ENCODE measurements at places on chromosomes 6 and 20.
A peak's percentile ranks its signal among the peaks of the same experiment; 100 is the strongest.

- no peak for DNase-seq
Observed at GRCh38 chr20:11245431-11245830, 571.6 kb upstream of the JAG1 start.

- DNase-seq = no peak
Observed at GRCh38 chr6:170094686-170095272, 196.1 kb downstream of the DLL1 start.

DNA sequence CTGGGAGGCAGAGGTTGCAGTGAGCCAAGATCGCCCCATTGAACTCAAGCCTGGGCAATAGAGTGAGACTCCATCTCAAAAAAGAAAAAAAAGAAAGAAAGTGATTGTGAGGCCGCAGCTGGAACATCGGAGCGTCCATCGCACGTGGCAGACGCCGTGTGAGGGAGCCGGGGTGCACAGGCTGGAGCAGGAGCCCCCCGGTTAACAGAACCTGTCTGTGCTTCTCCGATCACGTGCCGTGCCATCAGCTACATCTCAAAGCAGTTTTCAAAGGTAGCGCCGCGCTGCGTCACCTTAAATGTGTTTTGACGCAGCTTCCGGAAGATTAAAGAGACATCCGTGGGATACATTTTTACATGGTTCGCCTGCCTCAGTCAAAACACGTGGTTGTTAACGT, 138.9 kb downstream of the TAF4 start:
- no peak for DNase-seq

GRCh38 chr6:37979392-37980221, 160.1 kb downstream of the ZFAND3 start:
- DNase-seq = no peak

- no peak for DNase-seq
Observed at GRCh38 chr6:160118620-160119229, 2.9 kb upstream of the SLC22A1 start.

- no peak for DNase-seq
Observed at GRCh38 chr6:147227770-147228320, 23.6 kb downstream of the STXBP5 start.

DNA sequence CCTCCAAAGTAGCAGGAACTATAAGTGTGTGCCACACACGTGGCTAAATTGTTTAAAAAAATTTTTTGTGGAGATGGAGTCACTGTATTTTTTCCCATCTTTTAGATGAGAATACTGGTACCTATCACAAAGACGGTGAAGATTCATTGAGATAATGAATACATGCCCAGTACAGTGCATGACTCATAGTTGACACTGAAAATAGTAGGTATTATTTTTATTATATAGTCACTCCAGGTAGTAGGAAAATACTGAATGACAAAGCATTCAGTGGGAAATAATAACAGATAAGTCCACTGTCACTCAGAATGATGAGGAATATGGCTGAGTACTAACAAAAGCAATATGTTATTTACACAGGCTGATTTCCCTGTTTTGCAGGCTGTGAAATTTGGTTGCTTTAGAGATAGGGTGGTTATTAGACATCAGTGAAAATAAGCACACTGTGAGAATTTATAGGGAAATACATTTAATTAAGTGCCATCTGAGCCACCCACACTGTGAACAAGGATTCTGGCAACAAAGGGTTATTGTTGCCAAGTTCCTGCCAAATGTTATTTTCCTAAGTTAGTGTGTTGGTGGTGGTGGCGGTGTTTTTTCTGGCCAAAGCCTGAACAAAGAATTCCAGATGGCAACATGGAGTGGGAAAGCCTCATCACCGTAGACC, 129.8 kb upstream of the FOXQ1 start:
- DNase-seq = no peak

DNA sequence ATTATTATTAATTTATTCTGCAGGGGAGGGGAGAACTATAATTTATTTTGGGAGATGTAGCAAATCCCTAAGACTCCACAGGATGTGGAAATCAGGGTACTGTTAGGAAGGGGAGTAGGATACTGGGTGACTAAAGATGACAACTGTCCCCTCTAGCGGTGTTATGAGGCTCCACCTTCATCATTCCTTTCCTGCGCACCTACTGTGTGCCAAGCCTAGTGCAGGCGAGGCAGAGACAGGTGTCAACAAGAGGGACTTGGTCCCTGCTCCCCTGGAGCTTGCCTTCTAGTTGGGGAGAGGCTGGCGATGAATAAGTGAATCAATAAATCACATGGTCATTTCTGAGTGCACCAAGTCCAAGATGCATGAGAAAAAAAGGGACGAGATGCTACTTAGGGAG, 65.5 kb downstream of the STK35 start:
- no peak for DNase-seq

- DNase-seq = no peak
Observed at GRCh38 chr6:13437218-13437996, 50.0 kb downstream of the GFOD1 start.

DNA sequence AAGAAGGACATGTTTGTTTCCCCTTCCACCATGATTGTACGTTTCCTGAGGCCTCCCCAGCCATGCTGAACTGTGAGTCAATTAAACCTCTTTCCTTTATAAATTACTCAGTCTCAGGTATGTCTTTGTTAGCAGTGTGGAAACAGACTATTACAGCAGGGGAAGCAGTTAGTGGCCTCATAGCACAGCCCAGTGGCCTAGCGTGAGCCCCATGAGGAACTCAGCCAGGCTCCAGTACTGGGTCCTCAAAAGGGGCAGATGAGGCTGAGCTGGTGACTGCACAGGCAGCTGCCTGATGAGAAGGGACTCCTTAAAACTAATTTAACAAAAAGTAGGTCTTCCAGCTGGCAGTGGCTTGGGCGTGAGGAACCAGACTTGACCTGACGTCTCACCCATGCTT, 399.9 kb downstream of the CDH26 start:
- DNase-seq = no peak

DNA sequence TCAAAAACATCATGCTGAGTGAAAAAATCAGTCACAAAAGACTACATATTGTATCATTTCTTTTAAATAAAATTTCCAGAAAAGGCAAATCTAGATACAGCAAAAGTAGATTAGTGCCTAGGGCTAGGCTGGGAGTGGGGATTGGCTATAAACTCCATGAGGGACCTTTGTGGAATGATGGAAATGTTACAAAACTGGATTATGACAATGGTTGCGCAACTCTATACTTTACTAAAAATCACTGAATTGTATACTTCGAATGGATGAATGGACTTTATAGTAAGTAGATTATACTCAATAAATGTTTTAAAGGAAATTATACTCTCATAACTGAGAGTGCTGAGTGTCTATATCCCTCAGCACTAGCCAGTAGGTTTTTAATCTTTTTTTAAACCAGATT, 4.3 kb downstream of the HMGN3 start:
- DNase-seq = no peak

GRCh38 chr6:71138376-71138775, 150.2 kb upstream of the OGFRL1 start:
- DNase-seq = no peak

DNA sequence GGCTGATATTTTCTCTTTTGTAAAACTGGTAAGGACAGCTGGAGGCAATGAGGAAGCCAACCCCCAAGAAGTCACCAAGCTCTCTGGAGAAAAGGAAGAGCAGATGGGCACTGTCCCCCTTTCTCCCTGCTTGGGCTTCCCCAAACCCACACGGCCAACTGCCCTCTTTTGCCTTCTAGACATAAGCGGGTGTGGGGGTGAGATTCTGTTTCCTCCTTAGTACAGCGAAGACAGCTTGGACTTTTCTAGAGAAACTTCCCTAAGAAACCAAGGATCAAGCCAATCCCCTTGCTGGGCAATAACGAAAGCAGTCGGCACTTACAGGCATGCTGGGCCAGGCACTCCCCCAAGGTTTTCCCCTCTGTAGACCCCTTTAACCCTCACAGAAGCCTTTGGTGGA, 110.3 kb downstream of the CDC5L start:
- DNase-seq = no peak

GRCh38 chr6:1103021-1103420, 208.9 kb upstream of the FOXQ1 start:
- DNase-seq = no peak

GRCh38 chr6:116215414-116215813, 38.5 kb downstream of the TSPYL4 start:
- no peak for DNase-seq

DNA sequence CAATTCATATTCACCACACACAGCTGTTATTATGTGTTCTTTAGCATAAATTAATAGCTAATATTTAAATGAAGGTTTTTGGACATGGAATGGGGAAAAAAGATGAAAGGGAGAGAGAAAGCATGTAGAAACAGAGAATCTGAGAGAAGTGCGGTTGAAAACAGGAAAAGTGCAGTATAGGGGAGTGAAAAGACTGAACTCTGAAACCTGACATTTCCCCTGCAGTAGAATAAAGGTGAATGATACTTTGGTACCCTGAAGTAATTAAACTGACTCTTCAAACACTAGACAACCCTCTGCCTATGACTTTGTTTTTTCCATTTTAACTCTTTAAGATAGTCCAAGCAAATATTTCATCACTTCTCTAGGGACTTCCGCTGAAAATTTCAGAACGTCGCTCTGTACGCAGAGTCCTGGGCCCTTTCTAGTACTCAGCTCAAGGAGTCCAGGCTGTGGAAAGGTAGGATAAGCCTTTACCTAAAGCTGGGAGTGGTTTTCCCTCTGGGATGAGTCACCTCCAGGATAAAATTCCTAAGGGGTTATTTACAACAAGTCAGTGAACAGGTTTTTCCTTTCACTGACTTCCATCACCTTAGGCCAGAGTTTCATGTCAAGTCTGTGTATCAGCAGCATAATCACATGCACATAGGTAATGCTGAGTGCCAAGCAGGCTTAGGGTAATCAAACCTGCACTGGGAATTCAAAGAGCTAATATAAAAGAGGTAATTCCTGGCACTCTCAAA, 614.5 kb downstream of the PKHD1 start:
- DNase-seq = no peak

DNA sequence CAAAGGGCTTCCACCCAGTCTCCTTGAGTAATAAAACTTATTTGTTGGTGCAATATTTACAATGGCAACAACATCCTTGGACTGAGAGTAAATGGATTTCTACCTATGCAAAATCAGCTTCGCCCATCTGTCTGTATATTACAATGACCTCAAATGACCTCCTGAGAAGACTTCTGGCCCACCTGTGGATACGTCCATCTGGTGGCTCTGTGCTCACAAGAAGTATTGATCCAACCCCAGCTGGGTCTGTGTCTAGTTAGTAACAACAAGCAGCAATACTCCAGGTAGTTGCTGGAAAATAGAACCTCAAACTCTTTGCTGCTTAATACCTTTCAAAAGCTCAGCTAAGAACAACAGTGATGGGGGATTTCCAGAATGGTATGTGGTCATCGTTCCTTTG, 34.7 kb upstream of the GSTA4 start:
- no peak for DNase-seq

- no peak for DNase-seq
Observed at GRCh38 chr20:17835934-17836300, 132.7 kb downstream of the SNX5 start.

DNA sequence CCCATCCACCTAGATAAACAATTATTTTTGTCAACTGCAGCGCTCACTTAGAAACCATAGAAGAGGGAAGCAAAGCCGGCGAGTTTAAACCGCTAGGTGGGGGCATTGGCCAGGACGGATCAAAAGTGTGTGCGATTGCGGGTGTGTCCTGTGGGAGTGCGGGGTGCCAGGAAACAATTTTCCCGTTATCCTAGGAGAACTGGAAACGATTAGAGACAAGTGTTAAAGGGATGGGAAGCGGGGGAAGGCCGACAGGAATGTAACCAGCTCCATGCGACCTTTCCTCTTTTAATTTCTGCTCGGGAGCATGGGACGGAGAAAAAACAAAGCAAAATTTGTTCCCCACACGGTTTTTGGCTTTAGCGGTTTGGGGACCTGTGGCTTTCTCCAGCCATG, 2.8 kb upstream of the HTR1B start:
- no peak for DNase-seq

- DNase-seq = no peak
Observed at GRCh38 chr6:24859132-24859531, 60.4 kb upstream of the ARMH2 start.

DNA sequence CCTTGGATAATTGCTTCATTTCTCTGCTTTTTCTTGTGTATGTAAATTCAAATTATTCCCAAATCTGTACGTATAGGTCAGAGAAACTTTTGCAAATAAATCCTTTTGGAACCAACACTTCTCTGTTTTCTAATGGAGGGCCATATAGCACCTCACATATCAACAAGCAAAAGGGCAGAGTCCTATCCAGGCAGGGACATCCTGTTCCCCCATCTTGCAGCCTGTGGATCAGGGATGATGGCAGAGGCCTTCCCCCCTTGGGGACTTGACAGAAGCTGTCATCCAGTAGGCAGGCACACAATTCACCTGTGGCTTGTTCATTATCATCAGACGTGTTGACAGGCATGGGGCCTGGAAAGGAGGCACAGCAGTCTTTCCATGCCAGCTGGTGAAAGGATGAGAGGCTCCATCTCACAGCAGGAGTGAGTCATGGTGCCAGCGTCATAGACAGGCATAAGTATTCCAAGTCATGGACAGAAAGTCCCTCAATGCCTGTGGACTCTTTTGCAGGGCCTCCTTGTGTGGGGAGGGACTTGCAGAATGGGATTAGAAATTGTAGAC, 31.8 kb upstream of the PLEKHG1 start:
- no peak for DNase-seq

- DNase-seq = no peak
Observed at GRCh38 chr6:158278004-158278403, 34.3 kb upstream of the TULP4 start.

DNA sequence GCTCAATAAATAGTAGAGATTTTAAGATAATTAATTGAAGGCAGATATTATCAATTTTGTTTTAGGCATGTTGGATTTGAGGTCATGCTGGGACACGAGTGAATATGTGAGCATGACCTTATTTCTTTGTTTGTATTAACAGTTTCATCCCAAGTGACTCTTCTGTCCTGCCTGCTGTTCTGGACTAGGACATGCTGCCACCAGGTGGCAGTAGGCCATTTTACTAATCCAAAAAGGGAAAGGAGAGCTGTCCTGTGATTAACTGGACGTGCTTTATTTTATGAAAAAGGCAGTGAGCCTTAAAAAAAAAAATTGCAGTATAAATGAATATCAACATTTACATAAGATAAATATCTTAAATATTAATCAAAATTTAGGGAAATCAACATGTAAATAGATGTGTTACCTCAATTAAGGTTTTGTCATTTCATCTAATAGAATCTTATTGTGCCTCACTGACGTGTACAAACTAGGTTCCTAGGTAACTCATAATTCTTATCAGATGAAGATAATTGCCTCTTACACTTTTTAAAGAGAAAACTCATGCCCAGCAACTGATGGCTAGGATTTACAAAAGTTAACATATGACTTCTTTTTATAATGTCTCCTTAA, 49.8 kb downstream of the FRK start:
- peak; percentile 0 for DNase-seq

GRCh38 chr20:31845300-31845863, at the start of gene FOXS1:
FOXS1 (minus strand) TSS chr20:31845604; CDS start chr20:31845542, 62 bp downstream.
- no peak for DNase-seq

GRCh38 chr6:124470803-124471202, 491.4 kb upstream of the RNF217 start:
- DNase-seq = no peak

DNA sequence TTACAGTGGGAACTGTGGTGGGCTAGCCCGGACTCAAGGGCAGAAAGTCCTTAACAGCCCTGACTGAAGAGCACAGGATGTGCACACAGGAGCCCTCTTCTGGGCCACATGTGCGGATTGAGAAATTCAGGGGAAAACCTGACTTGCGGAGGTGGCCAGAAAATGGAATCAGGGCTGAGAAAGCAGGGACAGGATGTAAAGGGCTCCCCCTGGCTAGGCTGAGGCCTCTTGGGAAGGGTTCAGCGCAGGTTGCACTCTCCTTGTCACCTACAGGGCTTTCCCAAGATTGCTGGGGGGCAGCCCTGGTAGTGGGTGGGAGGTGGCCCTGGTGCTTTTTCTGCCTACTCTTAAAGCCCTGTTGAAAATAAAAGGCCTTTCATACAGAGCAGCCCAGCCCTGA, 251.2 kb downstream of the SLC24A3 start:
- no peak for DNase-seq

All from stimulated activated CD8-positive, alpha-beta memory T cell treated with anti-CD3 and anti-CD28 coated beads, Interleukin-7, amount 100 ng/mL, for 1 hour (primary cell).